Myocyte (in vitro differentiated cells): ENCODE measurements at places on chromosomes 2 and 18. TPM values are rescaled to one million over a fixed set of nuclear protein-coding genes. Genes with fewer than 3 reads are reported as not detected.
A peak's percentile ranks its signal among the peaks of the same experiment; 100 is the strongest.

- DNase-seq: peak; percentile 98
Observed at GRCh38 chr2:71716697-71717624, 263.6 kb downstream of the DYSF start.

- DNase-seq: peak; percentile 37
Observed at GRCh38 chr2:27721335-27721734, 50.2 kb upstream of the MRPL33 start.

GRCh38 chr2:204362581-204362980 lies 182.7 kb upstream of the PARD3B start:
- DNase-seq: no peak

DNA sequence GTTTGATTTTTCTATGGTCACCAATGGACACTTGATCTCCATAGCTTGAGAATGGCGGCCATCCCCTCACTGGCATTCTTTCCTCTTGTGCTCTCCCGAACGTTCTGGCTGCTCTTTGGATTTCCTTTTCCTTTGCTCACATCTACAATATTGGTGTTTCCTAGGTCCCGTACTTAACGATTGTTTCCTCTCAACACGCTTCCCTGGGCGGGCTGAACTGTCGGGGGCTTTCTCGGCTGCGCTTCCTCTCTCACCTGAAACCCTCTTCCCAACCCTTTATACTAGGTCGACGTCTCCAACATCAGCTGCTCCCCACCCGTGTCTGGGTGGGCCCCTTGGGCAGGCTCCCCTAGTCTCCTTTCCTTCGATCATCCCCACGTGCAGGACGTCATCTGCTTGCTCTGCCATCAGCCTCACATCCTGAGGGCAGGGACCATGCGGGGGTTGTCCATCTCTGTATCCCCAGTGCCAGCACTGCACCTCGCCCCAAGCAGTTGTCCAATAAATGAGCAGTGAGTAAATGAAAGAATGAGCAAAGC lies 634 bp upstream of the DIS3L2 start:
- DNase-seq: no peak

- no peak for DNase-seq
Observed at GRCh38 chr18:57804557-57804956, 1.4 kb upstream of the ATP8B1 start.

- DNase-seq: no peak
Observed at GRCh38 chr18:63527251-63527650, 14.9 kb upstream of the SERPINB12 start.

GRCh38 chr2:173874003-173874893 lies 90.9 kb downstream of the SP3 start:
- DNase-seq: no peak

DNA sequence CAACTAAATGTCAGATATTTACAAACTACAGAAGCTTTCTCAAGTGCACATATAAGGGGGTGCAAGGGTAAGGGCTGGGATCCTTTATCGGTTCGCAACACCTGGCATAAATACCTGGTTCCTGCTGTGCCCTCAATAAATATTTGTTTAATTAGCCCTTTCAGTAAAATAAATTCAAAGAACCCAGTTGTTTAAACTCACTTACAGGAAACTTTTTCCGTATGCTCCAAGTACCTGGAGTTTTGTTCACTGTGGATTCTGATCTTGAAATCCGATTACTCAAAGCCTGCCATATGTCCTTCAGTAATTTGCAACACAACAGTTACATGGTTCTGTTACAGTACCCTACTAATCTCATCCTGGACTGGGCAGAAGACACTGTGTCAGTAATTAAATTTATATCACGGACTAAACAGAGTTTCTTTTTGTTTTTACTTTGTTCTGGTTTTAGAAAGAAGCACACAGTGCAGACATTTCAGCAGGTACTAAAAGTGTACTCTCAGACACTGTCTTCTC lies 36.9 kb downstream of the TBC1D8 start:
- no peak for DNase-seq

DNA sequence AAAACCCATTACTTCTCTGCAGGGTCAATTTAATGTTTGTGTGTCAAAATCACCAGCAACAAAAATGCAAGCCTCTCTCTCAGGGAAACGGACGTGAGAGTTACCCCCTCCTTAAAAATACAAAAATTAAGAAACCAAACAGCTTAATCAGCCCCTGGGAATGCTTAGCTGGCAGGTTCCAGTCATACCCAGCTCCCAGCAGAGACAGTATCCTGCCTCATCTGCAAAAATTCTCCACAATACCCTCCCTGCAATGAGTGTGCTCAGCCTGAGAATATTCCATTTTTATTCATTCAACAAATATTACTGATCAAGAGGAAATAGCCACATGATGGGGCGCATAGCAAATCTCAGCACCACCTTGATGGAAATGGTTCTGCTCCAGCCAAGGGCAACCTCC lies 36.3 kb downstream of the ST8SIA5 start:
- no peak for DNase-seq

DNA sequence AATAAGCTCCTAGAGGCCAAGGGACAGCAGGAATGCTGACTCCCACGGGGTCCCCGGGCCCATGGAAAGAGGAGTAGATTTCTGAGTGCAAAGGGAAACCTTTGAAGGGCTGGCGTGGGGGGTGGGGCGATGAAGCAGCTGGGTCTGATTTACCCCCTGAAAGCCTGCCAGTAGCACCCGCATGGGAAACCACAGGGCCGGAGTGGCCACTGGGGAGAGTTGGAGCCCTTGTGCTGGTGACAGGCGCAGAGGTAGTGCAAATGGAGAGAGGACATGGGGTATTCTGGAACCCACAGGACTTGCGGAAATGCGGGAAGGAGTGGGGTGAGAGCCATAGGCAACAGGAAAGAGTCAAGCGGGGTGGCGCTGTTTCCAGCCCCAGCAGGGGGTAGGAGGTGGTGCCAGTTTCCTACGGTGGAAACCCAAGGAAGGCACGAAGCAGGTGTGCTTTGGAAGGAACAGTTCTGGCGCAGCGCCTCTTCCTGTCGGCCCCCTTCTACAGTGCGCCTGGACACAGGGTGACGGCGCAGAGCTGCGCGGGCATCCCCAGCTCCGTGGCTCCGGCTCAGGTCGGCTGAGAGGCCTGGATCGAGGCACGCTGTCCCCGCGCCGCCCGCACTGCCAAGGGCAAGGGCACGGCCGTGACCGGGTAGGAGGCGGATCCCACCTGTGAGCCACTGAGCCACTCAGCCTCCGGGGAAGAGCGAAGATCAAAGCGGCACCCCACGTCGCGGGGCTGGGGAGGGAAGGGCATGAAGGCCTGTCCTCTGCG lies 149.0 kb upstream of the GLI2 start:
- no peak for DNase-seq

GRCh38 chr18:6722690-6723089 lies 6.8 kb upstream of the ARHGAP28 start:
- peak; percentile 48 for DNase-seq

- no peak for DNase-seq
Observed at GRCh38 chr2:15918761-15919356, 21.5 kb upstream of the MYCN start.

- DNase-seq: no peak
Observed at GRCh38 chr18:7608174-7608550, 41.0 kb downstream of the PTPRM start.

- no peak for DNase-seq
Observed at GRCh38 chr2:4219571-4219970, 516.2 kb downstream of the DCDC2C start.

GRCh38 chr18:61854578-61855448 lies 38.0 kb downstream of the RNF152 start:
- no peak for DNase-seq

DNA sequence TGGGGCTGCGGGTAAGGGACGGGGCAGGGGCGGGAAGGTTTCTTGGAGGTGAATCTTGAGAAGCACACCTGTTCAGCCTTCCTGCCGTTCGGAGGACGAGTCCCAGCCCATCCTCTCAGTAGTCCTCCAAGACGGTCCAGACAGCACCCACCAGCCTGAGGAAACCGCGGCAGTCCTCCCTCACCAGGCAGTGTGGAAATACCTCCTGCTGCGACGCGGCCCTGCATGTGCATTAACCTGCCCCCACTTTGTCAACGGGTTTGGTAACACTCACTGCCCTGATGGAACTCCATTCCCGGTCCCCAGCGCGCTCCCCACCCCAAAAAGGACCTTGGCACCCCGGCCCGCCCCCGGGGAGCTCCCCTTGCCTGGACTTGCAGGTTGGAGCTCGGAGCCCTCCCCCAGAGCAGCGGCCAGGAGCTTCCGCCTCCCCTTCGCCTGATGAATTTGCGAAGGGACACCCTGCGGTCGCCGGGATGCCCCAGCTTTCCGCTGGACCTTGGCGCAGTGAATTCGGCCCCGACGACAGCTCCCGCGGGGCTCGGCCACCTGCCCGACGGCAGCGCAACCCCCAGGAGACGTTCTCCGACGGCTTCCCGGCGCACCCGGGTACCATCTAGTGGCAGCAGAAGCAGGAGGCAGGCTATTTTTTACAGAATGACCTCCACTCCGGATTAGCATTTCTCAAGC lies 31.5 kb downstream of the ACVR1C start:
- peak; percentile 17 for DNase-seq

- DNase-seq: peak; percentile 63
Observed at GRCh38 chr2:156890529-156891148, 366.9 kb upstream of the GALNT5 start.

- DNase-seq: peak; percentile 41
Observed at GRCh38 chr2:179595284-179595683, 266.1 kb downstream of the ZNF385B start.

DNA sequence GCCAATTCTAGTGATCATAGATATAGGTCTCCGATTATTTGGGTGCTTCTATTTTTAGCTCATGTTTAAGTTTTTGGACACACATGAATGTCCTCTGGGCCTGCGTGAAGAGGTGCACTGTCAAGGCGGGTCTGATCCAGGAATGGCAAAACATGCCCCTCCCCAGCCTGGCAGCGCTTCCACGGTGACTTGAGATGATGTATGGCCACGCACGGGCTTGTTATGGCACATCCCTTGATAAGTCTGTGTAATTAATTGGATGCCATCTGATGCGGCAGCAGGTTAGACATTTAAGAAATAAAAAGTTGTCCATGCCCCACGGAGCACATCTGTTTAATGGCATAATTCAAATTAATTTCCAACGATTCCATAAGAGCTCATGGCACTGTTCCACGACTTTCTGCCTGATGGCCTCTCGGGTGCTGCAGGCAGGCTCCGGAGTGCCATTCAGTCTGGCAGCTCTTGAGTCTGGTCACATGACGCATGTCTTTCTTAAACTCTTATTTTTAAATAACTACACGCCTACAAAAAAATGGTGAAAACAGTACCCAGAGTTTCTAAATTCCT lies 151.4 kb downstream of the ACKR3 start:
- DNase-seq: no peak

GRCh38 chr18:29071869-29072268 lies 894.9 kb upstream of the CDH2 start:
- DNase-seq: no peak

DNA sequence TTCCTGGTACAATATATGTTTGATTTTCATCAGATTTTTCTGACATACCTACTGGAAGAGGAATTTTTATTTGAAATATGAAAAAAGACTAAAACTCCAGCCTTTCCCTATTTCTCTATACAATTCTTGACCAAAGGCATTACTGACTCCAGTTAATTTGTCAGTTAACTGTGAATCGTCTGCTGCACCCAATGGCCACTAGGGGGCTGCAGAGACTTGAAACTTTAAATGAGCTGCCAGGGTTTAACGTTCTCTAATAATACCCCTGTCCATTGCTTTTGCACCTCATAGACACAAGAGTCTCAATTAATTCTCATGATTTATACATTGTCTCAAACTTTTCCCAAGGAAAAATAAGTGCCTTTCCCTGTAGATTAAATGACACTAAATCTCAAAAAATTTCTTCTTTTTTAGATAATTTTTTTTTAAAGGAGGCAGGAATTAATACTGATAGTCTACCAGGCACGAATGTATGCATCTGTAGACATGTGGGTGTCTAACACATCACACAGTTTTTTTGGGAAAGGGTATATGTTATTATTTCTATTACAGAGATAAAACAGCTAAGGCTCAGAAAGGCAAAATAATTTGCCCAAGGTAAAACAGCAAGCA lies 1.8 kb upstream of the ALK start:
- DNase-seq: peak; percentile 77

- no peak for DNase-seq
Observed at GRCh38 chr2:203582468-203582867, 47.4 kb upstream of the RAPH1 start.

DNA sequence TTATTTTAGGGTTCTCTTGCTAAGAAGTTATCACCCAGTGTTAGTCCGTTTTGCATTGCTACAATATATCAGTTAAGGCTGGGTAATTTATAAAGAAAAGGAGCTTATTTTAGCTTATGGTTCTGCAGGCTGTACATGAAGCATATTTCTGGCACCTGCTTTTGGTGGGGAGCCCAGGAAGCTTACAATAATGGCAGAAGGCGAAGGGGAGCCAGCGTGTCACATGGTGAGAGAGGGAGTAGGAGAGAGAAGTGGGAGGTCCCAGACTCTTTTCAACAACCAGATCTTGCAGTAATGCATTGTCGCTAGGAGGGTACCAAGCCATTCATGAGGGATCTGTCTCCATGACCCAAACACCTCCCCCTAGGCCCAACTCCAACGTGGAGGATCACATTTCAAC lies 688.8 kb upstream of the PIK3C3 start:
- no peak for DNase-seq

GRCh38 chr18:6775237-6775636 lies 45.7 kb downstream of the ARHGAP28 start:
- no peak for DNase-seq

CYS1 gene
- total RNA-seq: 0.16 and 1.1 TPM in 2 replicates

POTEI gene
- not detected in 2 replicates for total RNA-seq

ABCB11 gene
- 0.05 TPM in 1 of 2 replicates, not detected in the other for total RNA-seq

MRO gene
- not detected in 2 replicates for total RNA-seq

SIGLEC15 gene
- total RNA-seq: not detected in 2 replicates

HPCAL1 gene
- 91.6 and 102 TPM in 2 replicates for total RNA-seq

ACADL gene
- total RNA-seq: 0.10 and 0.13 TPM in 2 replicates

MERTK gene
- 0.21 and 0.35 TPM in 2 replicates for total RNA-seq

HIBCH gene
- total RNA-seq: 11.1 and 13.6 TPM in 2 replicates

MFSD2B gene
- 0.16 TPM in 1 of 2 replicates, not detected in the other for total RNA-seq

DSG3 gene
- not detected in 2 replicates for total RNA-seq

AQP12B gene
- not detected in 2 replicates for total RNA-seq

CD207 gene
- 0.26 TPM in 1 of 2 replicates, not detected in the other for total RNA-seq

FIGN gene
- total RNA-seq: 7.9 and 8.6 TPM in 2 replicates

REG3G gene
- total RNA-seq: not detected in 2 replicates
